ENCODE measurements at places on chromosomes 1 and 21. TPM values are rescaled to one million over a fixed set of nuclear protein-coding genes. Genes with fewer than 3 reads are reported as not detected.

Gene LRRC53
- 0.19 TPM for total RNA-seq

Gene TNFRSF14
- 72.4 TPM for total RNA-seq

Gene OR6K3
- not detected for total RNA-seq

DNA sequence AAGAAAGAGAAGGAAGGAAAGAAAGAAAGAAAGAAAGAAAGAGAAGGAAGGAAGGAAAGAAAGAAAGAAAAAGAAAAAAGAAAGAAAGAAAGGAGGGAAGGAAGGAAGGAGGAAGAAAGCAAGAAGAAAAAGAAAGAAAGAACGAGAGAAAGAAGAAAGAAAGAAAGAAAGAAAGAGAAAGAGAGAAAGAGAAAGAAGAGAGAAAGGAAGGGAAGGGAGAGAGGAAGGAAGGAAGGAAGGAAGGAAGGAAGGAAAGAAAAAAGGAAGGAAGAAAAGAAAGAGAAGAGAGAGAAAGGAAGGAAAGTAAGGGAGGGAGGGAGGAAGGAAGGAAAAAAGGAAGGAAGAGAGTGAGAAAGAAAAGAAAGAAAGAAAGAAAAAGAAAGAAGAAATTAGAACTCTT is 95.4 kb upstream of the ZNF281 start:
- H3K4me3 ChIP-seq: no peak overlapping the region
- DNase-seq: no peak
- H3K36me3 ChIP-seq: no peaks in the 10 kb centered on the region
- H3K27me3 ChIP-seq: no peaks in the 10 kb centered on the region
